ENCODE measurements at places on chromosomes 1 and 21.
A peak's percentile ranks its signal among the peaks of the same experiment; 100 is the strongest.

DNA sequence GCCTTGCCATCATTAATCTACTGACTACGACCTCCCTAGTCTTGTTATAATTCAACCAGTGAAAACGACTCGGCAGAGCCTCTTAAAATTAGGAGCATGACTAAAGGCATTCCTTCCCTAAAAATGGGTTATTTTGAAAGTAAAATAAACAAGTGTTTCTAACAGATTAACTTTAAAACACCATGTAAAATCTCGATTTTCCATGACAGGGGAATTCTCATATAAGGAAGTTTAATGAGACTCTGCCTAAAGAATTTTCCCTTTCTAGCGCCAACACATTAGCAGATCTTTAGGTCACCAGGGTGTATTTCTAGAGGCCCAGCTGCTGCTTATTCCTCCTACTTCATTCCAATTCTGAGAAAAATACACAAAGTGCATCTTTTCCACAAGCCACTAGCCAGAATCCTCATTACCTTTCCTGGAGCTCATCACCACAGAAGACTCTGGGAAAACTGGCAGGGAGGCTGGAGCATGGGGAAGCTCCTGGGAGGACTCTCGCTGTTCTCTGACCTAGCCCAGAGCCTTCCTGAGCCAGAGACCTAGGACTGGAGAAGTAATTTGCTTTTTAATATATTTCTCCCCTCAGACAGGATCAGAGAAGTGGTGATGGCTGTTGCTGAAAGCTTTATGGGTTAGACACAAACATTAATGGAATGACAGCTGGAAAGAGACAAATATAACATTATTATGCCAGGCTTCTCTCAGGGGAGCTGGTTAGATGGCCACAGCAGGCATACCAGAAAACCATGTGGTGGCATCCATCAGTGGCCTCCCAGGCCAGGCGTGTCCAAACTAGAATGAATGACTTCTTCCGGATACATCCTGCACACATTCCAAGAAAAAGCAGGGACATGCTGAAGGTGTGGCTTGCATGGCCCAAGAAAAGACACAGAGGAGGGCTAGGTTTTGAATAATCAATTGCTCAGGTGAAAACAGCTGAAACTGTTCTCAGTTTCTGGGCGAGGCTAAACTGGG, 63.6 kb upstream of the CTTNBP2NL start:
- DNase-seq = no peak

DNA sequence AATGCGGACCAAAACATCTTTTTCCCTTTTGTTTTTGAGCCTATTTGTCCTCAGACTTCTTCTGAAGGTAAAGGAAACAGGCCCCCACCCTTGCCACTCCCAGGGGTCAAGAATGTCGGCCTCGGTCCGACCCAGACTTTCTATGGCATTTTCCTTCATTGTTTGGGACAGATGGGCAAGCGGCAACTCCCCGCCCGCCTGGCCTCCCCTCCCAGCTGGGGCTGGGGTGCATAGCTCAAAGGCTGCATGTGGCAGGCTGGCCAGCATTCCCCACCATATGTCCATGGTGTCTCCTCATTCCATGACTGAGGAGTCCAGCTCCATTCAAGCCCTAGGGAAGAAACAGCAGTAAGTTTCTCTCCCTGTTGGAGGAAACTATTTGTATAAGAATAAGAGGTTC, 29.4 kb upstream of the TSPEAR start:
- DNase-seq = peak; percentile 31

GRCh38 chr21:19640964-19641363, 1237.4 kb upstream of the TMPRSS15 start:
- DNase-seq = no peak

DNA sequence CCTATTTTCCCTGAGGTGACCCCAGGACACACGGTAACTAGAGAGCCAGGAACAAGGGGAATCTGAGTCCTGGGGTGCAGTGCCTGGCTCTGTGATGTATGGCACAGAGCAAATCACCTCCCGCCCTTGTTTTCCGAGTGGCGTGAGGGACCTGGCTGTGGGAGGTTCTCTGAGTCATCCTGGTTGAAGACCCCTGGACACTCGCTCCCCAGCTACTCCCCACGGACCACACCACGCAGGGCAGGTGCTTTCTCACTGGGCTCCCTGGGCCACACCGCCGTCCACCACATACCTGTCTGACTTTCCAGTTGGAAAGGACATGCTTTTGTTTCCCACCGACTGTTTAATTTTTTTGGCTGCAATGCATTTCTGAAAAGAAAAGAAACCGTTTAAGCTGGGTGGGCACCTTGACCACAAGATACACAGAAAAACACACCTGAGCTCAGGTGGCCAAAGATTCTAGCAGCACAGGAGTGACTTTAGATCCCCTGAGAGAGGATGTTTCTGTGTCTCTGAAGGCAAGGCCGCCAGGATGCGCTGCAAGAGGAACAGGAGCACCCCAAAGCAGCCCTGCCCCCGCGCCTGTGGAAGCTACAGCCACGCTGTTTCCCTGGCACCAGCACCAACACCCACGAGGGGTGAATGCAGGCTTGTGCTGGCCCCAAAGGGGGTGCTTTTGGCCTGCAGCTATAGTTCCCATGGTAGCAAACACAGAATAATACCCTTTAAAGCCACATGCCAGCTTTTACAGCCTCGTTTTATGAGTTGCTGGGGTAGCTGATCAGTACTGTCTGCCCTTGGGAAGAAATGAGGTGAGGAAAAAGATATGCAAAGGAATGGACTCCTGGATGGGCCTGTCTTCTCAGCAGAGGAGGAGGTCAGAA, 8.1 kb upstream of the SRM start:
- no peak for DNase-seq

- DNase-seq = no peak
These were observed 80.6 kb downstream of the WLS start for GRCh38 chr1:68151690-68152089.

GRCh38 chr1:58440696-58441095, 105.8 kb downstream of the OMA1 start:
- no peak for DNase-seq

GRCh38 chr1:32471695-32472362, 7.0 kb downstream of the ZBTB8B start:
- no peak for DNase-seq

DNA sequence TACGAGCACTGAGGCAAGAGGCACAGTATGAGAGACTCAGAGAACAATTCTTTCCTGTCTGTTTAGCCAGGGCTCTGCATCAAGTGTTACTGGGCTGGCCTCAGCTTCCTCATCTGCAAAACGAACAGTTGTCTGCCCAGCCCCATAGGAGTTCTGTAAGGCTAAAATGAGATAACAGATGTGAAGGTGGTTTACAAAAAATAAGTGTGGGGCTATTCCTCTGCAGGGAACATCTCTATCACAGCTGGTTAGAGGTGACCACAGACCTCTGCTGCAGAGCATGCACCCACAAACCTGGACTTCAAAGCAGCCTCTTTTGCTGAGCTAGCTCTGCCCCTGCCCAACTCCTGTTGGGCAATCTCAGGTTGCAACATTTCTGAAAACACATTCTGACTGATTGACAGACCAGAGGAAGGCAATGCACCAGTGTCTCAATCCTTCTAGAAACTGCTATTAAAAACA, 10.5 kb upstream of the OLIG1 start:
- no peak for DNase-seq

- DNase-seq = no peak
These were observed 126.5 kb downstream of the MATN1 start for GRCh38 chr1:30596891-30597290.

GRCh38 chr1:59976194-59977074, 49.9 kb upstream of the CYP2J2 start:
- DNase-seq = peak; percentile 63

- DNase-seq = no peak
These were observed 161.1 kb upstream of the RRP15 start for GRCh38 chr1:218123968-218124367.

- no peak for DNase-seq
These were observed 6.7 kb upstream of the CTSS start for GRCh38 chr1:150772326-150772725.

- DNase-seq = no peak
These were observed 60.4 kb downstream of the KCNN3 start for GRCh38 chr1:154809436-154810413.

- DNase-seq = peak; percentile 10
These were observed 128.9 kb downstream of the HIVEP3 start for GRCh38 chr1:41789661-41790330.

- peak; percentile 55 for DNase-seq
These were observed 52.7 kb upstream of the DIRAS3 start for GRCh38 chr1:68103011-68103545.

- no peak for DNase-seq
These were observed 28.9 kb upstream of the LAPTM5 start for GRCh38 chr1:30786264-30786991.

GRCh38 chr1:2381741-2382620, 9.4 kb downstream of the MORN1 start:
- DNase-seq = peak; percentile 45

DNA sequence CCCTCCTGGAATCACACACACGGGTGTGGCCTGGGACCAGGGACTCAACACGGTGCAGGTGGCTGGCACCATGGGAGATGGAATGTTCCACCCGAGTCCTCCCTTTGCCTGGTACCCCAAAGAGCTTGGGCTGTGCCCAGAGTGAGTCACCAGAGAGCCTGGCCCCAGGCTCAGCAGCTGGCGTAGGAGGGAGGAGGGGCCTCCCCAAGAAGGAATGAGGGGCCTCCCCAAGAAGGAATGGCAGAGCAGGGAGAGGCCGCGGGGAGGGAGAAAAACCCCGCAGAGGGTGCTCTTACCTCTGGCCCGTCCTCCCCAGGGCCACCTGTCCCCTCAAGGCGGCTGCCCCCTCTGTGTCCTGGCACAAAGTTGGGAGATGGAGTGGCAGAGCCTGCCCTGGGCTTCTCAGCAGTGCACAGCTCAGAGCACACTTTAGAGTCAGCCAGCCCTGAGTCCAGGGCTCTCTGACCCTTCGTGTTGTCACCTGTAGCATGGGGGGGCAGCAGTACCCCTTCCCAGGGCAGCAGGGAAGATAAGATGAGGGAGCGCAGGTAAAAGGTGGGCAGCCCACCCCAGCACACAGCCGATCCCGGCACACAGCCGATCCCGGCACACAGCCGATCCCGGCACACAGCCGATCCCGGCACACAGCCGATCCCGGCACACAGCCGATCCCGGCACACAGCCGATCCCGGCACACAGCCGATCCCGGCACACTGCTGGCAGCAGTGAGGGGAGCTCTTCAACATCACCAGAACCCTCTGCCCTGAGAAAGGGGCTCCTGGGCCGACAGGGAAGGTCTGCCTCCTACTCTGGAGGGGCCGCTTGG, 20.2 kb upstream of the KCNAB2 start:
- DNase-seq = peak; percentile 28

Measured in NCI-H524 (cell line).